ENCODE measurements at places on chromosomes 7 and 10.

GRCh38 chr7:52726493-52726892 lies 308.9 kb upstream of the POM121L12 start:
- no peak for DNase-seq

- peak; percentile 6 for DNase-seq
Measured at GRCh38 chr10:24503461-24504320, 220.0 kb downstream of the ARHGAP21 start.

DNA sequence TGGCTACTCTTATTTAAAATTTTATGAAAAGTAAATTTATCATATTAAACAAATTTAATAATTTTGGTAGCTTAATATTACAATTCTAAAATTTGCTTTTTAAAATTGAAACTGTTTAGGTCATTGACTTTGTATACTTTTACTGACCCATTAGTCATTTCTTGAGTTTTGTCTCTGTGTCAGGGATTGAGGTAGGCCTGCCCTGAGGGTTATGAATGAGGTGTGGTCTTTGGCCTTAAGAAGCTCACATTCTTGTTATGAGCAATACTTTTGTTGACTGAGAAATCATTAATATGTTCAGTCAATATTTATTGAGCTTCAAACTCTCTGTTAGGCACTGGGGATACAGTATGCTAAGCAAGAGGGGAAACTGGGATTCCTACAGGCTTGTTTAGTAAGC lies 47.0 kb upstream of the RPA3 start:
- no peak for DNase-seq

DNA sequence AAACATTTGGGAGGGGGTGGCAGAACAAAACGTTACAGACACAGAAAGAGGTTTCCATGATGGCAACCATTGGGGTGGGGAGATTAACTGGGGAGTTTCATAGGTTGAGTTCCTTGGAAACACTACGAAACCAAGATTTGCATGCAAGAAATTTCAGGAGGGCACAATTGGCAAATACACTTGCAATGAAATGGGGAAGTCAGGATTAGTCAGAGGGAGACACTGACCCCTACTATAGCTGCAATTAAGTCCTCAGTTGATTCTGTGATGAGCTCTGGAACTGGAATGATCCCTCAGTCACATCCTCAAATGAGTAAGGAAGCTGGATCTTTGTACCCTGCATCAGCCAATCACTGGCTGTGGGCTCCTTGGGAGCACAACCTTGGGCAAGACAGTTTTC lies 22.1 kb downstream of the CPEB3 start:
- peak; percentile 18 for DNase-seq

GRCh38 chr7:35781767-35782515 lies 18.9 kb upstream of the SEPTIN7 start:
- DNase-seq = no peak

DNA sequence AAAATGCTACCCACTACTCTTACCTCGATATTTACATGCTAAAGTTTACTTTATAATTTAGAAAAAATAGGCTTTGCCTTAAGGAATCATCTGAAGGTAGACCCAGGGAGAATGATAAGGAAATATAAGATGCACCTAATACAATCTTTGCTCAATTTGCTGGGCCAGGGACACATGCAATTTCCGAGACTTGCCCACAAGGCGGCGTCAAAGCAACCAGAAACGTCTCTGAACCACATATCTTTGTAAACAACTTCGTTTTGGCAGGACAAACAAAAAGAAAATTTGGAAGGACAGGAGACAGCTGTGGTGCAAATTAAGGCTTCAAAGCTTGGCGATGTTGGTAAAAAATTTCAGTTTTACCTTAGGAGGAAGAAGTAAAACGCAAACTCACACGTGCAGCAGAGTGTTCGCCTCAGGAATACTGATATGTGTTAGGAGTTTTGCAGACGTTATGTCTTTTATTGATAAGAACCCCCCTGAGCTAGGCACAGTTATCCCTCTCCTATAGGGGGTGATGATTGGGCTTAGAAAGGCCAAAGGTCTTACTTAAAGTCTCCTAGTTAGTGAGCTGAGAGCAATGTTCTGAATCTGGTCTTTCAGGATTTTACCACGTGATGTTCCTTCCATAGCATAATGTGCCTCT lies 134.3 kb downstream of the PRKCQ start:
- DNase-seq = no peak

- DNase-seq = no peak
Measured at GRCh38 chr10:78551184-78552005, 517.4 kb upstream of the ZMIZ1 start.

DNA sequence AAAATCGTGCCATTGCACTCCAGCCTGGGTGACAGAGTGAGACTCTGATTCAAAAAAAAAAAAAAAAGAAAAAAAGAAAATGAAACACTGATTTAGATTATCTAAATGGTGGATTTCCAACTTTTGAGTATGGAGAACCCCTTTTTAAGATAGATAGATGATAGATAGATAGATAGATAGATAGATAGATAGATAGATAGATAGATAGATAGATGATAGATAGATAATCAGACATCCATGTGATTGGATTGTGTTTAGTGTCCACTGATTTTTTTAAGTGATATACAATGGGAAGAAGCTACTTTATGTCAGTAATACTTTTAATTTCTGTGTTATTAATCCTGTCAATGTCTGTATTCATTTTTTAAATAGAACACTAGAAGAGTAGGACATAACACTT lies 6.0 kb downstream of the OIT3 start:
- DNase-seq = no peak

DNA sequence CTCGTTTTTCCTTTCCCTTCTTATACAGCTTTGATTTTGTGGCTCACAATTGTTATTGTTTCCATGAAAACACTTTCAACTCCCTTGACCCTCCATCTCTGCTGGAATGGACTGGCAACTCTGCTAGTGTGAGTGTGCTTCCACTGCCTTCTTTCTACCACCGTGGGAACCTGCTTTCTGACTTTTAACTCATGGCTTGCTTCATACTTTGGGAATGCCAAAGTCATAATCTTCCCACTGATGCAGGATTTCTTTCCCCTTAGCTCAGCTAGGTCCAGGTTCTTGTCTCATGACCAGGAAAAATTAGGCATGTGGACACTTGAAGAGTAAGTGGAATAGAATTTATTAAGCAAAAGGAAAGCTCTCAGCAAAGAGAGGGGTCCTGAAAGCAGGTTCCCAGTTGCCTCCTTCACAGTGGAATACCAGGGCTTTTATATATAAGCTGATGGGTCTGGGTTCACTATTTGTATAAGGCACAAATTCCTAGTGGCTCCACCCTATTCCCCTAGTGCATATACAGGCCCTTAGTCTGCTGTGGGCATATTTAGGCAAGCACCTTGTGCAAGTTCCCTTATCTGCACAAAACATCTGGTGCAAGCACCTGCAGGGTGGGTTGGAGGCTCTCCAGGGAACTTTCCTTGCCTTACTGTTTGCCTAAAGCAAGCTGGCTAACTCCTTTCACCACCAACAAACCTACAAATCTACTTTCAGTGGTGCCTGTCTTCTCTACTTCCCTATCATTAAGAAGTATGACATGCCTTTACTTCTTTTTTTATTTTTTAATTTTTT lies 119.5 kb downstream of the CFAP58 start:
- no peak for DNase-seq

- no peak for DNase-seq
Measured at GRCh38 chr7:114264023-114264422, 150.6 kb upstream of the FOXP2 start.

- DNase-seq = no peak
Measured at GRCh38 chr10:48457949-48458661, 146.8 kb downstream of the ARHGAP22 start.

GRCh38 chr7:128123291-128124037 lies 92.2 kb upstream of the LRRC4 start:
- DNase-seq = no peak

DNA sequence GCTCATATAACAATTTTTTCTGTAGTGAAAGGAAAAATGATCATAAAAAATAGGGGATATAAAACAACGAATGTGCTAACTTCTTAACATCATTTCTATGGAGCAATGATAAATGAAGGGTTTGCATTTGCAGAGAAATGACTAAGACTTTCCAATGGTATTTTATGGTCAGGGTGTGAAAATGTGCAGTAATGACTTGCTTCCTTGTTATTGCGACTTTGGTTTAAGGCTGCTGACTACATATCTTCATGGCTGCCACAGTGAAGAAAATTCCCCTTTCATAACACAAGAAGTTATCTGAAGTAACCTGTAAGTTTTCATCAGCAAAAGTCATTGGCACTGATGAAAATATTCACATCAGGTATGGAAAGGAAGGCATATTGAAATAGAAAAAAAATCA lies 166.1 kb upstream of the NRG3 start:
- DNase-seq = no peak

DNA sequence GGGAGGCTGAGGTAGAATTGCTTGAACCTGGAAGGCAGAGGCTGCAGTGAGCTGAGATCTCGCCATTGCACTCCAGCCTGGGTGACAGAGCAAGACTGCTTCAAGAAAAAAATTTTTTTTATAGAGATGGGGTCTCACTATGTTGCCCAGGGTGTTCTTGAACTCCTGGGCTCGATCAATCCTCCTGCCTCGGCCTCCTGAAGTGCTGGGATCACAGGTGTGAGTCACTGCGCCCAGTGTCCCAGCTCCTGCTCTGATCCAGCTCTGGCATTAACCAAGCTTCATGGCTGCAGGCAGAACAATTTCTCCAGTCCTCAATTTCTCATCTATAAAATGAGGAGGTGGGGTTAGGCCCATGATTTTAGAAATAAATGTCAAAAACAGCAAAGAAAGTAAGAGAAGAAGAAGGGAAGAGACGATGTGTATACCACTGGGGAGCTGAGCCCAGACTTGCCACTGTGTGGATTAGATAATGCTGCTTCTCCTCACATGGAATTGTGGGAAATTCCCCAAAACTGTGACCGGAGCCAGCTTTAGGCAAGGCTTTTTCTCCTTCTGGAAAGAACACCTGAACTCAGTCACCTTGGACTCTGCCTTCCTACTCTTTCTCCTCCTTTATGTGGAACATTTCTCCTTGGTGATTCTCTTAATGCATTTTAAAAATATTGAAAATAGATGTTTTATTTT lies 25.5 kb downstream of the IL15RA start:
- DNase-seq = no peak

- no peak for DNase-seq
Measured at GRCh38 chr10:70537398-70538194, 59.0 kb downstream of the PALD1 start.

GRCh38 chr7:70597066-70597465 lies 534.9 kb upstream of the GALNT17 start:
- DNase-seq = no peak

GRCh38 chr7:82376739-82377138 lies 66.8 kb downstream of the CACNA2D1 start:
- DNase-seq = no peak

DNA sequence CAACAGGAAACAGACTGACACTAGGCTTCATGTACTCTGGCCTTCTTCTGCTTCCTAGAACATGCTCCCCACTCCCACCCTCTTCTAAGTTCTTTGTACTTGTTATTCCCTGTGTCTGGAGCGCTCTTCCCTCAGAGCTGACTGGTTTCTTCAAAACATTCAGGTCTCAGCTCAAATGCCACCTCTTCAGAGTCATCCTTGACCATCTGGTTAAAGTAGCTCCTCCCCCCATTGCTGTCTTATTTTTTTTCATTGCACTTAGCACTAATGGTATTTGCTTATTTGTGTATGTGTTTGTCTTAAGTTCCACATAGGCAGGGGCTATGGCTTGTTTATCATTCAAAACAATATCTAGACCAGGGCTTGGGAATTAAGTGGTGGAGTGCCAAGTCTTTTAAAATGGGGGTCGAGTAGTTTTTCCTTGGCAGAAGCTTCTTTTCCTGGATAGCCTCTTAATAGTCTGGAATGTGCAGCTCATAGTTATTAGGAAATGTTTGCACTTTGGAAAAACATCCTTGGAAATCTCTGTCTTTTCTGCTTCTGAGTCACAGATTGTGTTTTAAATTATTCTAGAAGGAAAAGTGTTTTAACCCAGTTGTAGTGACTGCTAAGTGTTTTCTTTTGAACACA lies 60.0 kb downstream of the RALA start:
- DNase-seq = no peak

DNA sequence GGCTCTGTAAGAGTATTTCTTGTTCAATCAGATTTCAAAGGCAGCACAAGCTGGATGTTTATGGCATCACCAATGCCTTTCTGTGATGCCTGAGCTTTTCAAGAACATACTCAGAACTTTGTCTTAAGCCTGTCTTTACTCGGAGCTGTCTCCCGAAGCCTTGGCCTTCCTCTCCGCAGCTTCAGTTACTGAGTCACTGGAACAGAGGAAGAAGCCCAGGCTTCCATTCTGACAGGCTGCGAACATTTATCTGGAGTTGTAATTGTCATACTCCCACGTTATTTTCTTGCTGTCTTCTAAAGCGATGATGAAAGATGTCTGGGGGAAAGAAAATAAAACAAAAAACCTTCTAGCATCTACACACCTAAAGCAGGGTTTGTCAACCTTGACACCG lies 43.9 kb downstream of the GRK5 start:
- DNase-seq = no peak

GRCh38 chr10:110395350-110396283 lies 90.9 kb upstream of the SMNDC1 start:
- DNase-seq = peak; percentile 58
